Esophagus muscularis mucosa (tissue), 4 donors: ENCODE measurements at places on chromosomes 6 and 20.
A peak's percentile ranks its signal among the peaks of the same experiment; 100 is the strongest.

DNA sequence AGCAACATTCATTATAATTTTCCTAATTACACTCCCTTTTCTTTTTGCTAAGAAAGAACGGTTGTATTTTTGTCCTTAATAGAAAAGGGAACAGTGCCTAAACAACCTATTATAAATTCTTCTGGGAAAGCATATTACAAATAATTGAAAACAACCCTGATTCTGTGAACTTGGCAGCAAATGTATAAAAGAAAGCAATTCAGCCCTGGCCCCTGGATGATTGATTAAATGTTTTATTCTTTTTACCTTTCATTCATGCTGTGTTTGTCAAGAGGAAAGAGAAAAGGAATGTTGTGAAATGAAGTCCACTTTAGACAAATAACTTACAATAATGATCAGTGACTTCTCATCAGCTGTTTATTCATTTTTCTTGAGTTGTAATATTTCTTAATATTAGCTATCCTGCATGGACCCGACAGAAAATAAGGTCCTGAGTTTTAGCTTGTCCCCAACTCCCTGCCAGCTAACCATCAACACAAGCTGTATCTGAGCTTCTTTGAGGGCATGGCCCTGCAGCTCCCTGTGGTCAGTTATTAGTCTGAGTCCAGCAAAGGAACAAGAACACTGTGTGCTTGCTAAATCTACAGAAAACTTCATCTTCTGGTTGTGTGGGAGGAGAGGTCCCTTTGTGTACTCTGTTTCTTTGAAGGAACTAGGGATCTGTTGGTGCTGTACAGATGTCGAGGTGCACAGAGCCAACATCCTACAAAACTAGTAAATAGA lies 248.2 kb downstream of the LAMA2 start:
- no peak overlapping the region for H3K4me3 ChIP-seq
- no peaks in the 10 kb centered on the region for H3K36me3 ChIP-seq
- DNase-seq = no peak
- peak overlapping the region; percentile 59 for H3K27ac ChIP-seq
- H3K27me3 ChIP-seq = no peaks in the 10 kb centered on the region
- H3K4me1 ChIP-seq = peaks cover 25% of the 10 kb centered on the region

DNA sequence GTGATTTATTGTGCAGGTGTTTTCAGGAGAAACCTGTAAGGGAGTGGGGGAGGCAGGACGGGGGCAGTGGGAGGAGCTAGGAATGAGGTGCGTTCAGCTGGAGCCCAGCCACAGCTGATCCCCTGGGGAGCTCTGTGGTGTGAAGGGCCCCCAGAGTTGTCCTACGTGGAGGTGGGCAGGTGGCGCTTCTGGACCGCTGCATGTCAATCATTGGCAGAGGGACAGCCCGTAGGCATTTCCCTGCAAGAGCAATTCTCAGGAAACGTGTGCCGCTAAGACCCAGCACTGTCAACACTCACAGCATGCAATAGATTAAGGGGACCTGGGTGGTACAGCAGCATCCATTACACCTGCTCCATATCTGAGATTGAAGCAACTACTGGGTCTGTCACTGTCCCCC lies 88.0 kb downstream of the PRND start:
- DNase-seq = no peak
- no peaks in the 10 kb centered on the region for H3K27me3 ChIP-seq
- H3K4me1 ChIP-seq = peaks cover 67% of the 10 kb centered on the region
- H3K27ac ChIP-seq = no peak overlapping the region
- H3K4me3 ChIP-seq = no peak overlapping the region
- H3K36me3 ChIP-seq = no peaks in the 10 kb centered on the region

DNA sequence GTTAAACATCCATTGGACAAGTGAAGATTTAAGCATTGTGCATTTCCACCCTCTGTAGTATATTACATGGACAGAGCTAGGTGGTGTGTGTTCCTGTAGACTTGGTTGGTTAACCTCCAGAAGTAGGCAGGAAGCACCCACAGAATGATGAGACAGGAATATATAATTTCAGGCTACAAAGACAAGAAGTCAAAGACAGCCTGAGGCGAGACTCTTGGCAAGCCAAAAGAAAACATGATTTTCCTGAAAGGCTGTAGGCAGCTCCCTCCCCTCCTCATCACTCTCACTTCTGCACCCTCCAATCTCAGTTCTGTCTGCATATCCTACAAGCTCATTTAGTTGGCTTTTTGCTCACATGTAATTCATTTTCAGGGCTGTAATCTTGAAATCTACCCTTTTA lies 110.0 kb upstream of the SLC35B3 start:
- no peak overlapping the region for H3K27ac ChIP-seq
- no peak for DNase-seq
- no peaks in the 10 kb centered on the region for H3K4me1 ChIP-seq

- no peaks in the 10 kb centered on the region for H3K36me3 ChIP-seq
- H3K27me3 ChIP-seq = no peaks in the 10 kb centered on the region
- H3K27ac ChIP-seq = no peak overlapping the region
- H3K4me1 ChIP-seq = peaks cover 5% of the 10 kb centered on the region
- no peak for DNase-seq
- no peak overlapping the region for H3K4me3 ChIP-seq
Observed at GRCh38 chr6:137717074-137718073, 149.7 kb upstream of the TNFAIP3 start.

- H3K4me3 ChIP-seq = no peak overlapping the region
- no peaks in the 10 kb centered on the region for H3K27me3 ChIP-seq
- H3K27ac ChIP-seq = no peak overlapping the region
- peaks cover 78% of the 10 kb centered on the region for H3K36me3 ChIP-seq
Observed at GRCh38 chr6:75147512-75147911, 58.3 kb downstream of the COL12A1 start.
